ENCODE measurements at places on chromosomes 3 and 15. TPM values are rescaled to one million over a fixed set of nuclear protein-coding genes. Genes with fewer than 3 reads are reported as not detected.

DNA sequence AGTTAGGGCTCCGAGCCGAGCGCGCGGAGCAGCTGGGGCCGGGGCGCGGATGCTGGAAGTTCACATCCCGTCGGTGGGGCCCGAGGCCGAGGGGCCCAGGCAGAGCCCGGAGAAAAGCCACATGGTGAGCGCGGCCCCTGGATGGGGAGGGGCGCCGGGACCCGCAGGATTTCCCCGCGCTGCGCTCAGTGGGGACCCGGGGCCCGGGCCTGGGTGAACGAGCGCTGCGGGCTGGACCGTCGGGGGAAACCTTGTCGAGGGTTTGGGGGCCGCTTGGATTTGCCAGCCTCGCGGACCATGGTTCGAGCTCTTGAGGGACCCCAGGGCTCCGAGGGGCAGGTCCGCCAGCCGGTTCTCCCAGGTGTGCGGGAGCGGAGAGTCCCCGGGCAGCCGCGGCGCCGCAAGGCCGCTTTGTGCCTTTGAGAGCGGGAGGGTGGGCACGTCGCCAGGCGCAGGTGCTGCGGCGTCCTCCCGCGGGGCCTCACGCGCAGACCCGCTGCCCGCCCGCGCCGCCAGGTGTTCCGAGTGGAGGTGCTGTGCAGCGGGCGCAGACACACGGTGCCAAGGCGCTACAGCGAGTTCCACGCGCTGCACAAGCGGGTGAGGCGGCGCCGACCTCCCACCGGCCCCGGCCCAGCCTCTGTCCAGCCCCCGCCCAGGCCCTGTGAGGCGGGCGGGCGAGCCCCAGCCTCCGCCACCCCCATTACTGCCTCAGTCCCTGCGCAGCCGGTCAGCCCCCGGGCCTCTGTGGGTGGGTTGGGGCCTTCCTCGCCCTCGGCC, at the start of gene SNX22:
SNX22 (plus strand) TSS at position 5 of the 780 bp plus-strand sequence; CDS start at position 50, 45 bp downstream.
- DNase-seq = no peak

GRCh38 chr15:68612503-68612902, 33.7 kb downstream of the CORO2B start:
- DNase-seq = no peak

- DNase-seq = no peak
These were observed 130.4 kb upstream of the PLXNA1 start for GRCh38 chr3:126852511-126852910.

DNA sequence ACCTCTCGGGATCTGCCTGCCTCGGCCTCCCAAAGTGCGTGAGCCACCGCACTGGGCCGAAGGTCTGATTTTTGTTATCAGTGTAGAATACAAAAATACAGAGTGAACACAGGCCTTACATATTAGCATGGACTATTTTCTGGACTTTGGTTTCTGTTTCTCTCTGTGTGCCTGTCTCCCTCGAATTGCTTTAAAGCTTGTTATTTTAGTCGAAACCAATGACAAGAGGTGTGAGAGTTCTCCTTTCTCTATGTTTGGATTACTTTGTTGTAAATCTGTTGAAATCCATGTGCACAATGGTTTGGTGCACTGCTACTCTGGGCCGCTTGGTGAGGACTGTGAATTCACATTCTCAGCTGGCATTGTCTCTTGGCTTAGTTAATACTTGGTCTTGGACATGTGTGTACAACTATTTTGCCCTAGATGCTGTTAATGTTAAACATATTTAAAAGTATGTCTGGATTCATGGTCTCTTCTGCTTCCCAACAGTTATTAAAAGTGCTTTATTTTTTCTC, 23.9 kb downstream of the MED12L start:
- no peak for DNase-seq

DNA sequence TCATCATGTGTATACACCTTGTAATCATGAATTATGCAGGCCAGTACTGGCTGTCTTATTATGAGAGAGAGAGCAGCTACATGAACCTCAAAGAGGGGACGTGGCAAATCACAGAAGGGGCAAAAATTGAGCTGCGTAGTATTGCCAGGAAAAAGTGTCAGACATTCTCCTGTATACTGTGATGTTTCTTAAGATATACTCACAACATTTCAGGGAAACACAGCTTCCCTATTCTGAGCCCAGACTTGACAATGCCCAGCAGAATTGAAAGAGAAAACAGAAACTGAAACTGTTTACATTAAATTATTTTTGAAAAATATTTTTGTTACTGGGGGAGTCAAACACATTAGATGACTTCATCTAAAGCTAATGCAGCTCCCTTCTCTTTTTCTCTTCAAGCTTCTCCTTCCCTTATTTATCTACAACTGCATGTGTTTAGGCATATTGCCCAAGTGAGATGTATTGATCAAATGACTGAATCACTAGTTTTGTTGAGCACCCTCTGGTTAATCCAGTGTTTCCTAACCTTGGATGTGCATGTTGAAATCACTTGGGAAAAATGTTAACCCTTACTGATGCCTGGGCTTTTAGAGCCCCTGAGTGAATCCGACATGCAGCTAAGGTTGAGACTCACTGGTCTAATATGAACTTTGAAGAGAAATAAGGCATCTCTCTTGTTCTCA, 39.5 kb downstream of the CADPS start:
- DNase-seq = no peak

GRCh38 chr15:40877694-40878093, 3.7 kb upstream of the RHOV start:
- no peak for DNase-seq

ANKRD63 gene
- not detected for total RNA-seq

DNA sequence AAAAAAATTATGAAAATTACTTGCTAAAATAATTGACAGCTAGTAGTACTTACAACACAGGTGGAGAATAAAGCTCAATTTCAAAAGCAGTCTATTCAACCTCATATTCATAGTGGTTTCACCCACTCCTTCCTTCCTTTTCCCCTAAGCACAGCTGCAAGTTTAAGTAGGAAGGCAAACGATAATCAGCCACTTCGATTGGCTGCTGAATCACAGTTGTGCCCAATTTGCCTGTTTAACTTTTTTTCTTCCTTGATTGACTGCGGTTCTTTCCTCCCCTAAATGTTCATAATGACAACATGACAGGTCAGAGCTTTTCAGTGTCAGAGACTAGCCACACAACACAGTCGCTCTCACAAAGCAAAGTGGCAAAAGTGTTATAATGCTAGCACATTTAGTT, 468.0 kb upstream of the GBE1 start:
- DNase-seq = no peak

DNA sequence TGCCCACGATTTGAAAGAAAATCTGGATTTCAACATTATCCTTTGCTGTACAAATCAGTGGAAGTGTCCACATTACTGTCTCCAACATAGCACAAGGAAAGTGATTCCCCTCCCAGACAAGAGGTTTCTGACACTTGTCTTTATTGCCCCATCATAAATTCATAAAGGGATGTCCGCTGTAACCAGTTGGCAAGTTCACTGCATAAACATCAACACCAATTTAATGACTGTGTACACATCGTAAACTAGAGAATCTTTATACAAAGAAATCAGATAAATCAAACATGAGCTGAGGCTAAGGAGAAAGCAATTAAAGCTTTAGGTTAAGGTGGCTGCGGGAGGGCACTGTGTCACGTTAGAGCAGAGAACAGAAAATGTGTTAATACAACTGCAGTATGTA, 129.8 kb downstream of the MEIS2 start:
- DNase-seq = no peak

DNA sequence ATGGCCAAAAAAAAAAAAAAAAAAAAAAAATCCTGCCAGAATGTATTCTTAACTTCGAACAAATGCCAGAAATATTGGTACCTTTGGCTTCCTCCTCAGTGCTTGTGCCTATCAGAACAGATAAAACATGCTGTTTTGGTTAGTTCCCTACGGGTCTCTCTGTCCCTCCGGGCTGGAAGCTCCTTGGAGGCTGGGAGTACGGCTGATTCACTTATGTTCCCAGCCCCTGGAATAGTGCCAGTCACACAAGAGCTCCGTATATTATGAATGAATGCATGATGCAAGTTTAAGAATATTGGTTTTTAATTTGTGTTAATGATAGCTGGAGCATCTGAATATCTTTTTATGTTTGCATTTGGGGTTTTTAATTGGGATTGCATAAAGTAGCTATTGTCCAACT, 44.0 kb downstream of the NR2F2 start:
- DNase-seq = no peak

DNA sequence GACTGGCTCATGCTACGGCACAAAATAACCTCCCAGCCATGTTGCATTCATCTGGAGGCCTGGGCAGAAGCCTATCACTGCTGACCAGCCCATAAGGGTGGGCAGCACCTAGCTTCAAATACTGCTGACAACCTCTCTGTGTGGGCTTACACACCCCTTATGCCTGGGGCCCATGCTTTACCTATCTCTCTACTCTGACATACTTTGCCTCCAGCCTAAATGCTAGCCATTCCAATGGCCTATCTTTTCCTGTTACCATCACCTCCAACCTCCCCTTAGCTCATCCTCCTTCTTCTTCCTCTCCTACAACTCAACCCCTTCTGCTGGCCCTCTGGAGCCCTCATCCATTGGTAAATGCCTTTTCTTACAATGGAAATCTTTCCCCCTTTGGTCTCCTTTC, 41.0 kb upstream of the PPP2R3A start:
- no peak for DNase-seq

GRCh38 chr3:186386883-186387560, 25.0 kb upstream of the DGKG start:
- DNase-seq = no peak

GRCh38 chr3:38226273-38226672, 39.3 kb upstream of the SLC22A13 start:
- no peak for DNase-seq

GRCh38 chr3:17183951-17184550, 299.3 kb downstream of the PLCL2 start:
- DNase-seq = no peak

CAPN3 gene
- total RNA-seq = 2.5 TPM

- DNase-seq = peak; percentile 88
These were observed 976 bp upstream of the NUP210 start for GRCh38 chr3:13420831-13421765.

- DNase-seq = no peak
These were observed 1084.2 kb downstream of the TUSC7 start for GRCh38 chr3:117793622-117794265.

DNA sequence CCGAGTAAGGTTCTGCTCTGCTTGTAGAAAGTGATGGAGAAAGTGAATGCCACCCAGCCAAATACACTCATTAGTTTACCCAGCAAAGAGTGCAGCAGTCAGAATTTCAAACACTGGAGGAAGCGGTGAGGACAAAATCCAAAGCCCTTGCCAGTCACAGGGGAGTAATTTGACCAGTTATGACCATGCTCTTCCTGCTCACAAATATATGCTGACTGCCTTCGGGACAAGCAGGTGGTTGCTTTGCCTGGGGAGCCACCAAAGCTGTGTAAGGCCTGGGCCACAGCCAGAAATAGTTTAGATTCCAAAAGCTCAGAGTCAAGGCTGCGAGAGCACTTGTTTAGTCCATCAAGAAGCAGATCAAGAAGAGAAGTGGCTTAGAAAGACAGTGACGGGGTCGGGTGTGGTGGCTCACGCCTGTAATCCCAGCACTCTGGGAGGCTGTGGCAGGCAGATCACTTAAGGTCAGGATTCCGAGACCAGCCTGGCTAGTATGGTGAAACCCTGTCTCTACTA, 51.0 kb upstream of the ATP13A3 start:
- no peak for DNase-seq

- DNase-seq = no peak
These were observed 16.0 kb downstream of the STARD9 start for GRCh38 chr15:42591238-42591934.

DNA sequence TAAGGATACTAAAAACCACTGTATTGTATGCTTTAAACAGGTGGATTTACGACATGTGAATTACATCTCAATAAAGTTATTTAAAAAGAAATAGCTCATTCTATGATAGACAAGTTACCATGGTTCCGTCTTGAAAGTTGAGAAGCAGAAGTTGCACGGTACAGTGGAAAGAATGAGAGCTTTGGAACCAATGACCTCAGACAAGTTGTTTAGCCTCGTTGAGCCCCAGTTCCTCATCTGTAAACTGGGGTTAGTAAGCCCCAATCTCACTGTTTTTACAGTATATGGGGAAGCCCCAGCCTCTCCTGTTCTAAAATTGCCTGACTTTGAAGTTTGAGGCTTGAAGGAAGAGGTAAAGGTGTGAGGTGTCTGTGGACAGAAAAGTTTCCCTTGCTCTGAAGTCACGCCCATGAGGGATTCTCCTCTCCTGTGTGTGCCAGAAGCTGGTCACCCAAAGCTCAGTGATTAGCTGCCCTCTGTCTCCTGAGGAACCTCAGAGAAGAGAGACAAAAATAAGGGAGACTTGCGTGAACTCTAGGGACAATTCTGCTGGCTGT, 10.0 kb downstream of the CRYGS start:
- peak; percentile 57 for DNase-seq

DNA sequence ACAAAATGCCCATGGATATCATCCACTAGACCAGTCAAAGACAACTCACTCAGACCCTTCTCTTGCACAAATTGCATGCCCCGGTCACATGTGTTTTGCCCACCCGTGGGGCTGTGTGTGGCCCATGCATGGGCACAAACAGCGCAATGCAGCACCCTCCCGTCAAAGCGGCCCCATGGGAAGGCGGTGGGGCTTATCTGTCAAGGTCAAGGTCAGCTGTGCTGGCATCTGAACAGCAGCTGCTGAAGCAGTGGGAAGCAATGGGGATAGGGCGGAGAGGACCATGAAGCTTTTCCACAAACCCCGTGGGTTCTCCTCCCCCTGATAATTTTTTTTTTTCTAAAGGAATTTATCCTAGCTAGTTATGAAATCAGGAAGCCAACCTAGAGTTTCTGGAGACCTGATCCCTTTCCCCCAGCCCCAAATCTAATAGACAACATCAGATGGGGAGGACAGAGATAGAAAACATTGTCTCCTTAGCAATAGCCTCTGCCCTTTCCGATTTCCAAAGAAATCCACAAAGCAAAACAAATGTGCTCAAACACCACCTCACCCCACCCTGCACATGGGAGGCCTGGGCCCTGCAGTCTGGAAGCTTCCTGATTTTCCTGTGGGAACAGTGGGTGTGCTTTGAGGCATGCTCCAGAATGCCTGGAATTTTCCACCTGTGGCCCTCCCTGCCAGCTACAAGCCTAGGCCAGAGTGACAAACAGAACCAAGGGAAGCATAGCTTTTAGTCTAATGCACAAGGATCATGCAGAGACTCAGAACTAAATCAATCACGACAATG, 84.4 kb downstream of the BDH1 start:
- DNase-seq = no peak

DNA sequence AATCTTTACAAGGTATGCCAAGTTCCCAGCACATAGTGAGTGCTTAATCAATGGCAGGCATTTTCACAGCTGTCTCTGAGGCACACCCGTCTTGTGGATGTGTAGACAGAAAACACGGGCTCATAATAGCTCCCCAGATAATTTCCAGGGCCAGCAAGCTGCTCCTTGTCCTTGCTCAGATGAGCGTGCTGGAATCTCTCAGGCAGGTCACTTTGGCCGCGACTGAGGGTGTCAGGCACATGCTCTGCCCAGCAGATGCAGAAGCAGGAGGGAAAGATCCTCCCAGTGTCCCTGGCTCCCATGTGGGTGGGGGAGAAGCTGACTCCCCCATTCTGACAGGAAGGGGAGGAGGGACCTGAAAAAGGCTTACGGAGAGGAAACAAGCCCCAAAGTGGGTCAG, 35.6 kb upstream of the SLC6A1 start:
- DNase-seq = no peak

DNA sequence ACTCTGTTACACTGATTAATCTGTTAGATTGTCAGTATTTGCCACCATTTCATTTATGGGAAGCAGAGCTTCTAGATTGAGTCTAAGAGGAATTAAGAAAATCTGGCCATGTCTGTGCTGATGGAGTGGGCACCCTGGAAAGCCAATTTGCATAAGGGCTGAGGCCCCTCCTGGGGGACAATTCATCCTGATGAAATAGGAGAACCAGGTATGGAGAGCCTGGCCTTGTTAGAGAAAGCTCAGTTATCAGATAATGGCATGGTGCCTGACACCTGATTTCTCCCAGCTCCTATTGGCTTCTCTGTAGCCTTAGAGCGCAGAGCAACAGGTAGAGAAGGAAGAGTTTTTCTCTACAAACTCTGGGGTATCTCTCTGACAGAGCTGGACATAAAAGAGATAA, 114.2 kb downstream of the EBLN2 start:
- DNase-seq = no peak
